Right renal cortex interstitium (tissue), 3 donors: ENCODE measurements at places on chromosomes 16 and 17. TPM values are rescaled to one million over a fixed set of nuclear protein-coding genes. Genes with fewer than 3 reads are reported as not detected.

The TRIM47 gene
- polyA plus RNA-seq = 5.8 TPM

GRCh38 chr17:62627904-62628633 lies 599 bp downstream of the MRC2 start:
- no peak for DNase-seq

DNA sequence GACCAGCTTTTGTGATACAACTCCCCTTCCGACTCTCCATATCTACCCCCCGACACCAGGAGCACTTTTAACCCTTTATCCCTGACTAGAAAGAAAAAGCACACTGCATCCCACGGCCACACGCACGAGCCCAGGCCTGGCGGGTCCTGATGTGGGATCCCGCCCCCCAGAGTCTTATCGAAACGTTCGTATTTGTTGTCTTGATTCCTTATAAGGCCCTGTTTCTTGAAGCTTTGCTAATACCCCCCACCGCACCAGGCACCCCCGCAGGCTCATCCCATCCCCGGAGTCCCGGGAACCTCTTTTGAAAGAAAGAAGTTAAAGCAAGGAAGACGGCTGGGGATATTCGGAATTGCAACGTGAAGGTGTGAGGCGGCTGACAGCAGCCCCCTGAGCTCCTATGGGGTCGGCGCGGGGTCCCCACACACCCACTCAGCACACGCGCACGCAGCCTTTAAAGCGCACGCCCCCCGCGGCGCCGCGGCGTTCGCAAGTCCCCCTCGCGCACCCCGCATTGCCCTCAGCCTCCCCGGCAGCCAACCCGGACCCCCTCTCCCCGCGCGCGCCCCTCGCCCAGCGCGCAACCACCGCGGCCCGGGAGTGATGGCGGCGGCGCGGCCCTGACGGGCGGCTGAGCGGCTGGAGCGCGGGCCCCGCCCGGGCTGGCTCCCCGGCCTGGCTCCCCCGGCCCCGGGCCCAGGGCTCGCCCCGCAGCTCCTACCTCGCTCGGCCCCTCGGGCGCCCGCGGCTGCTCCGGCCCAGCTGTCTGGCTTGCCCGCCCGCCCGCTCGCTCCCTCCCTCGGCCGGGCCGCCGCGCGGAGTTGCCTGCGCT lies 448 bp downstream of the STAT5B start:
- DNase-seq = no peak

GRCh38 chr16:49463529-49463928 lies 89.9 kb downstream of the C16orf78 start:
- no peak for DNase-seq

GRCh38 chr16:11650641-11651591 lies 17.3 kb upstream of the SNN start:
- no peak for DNase-seq

DNA sequence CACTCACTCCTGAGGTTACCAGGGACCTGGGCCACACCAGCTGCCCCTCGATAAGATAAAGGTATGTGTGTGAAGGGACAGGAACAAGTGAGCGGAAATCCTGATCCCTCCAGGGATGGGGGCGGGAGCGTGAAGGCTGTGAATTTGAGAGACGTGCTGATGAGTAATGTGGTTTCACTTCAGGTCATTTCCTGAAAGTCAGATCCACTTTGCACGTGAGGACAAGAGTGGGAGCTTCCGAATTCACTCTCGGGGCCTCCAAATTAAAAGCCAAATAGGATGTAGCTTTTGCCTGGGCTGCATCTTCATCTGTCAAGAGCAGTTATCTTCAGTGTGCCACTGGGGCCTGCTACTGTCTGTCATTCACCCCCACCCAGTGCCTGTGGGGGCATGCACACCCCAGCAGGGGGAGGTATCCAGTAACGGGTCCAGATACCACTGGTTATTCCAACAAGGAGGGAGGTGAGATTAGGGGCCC lies 87.4 kb upstream of the LHX1 start:
- DNase-seq = no peak

DNA sequence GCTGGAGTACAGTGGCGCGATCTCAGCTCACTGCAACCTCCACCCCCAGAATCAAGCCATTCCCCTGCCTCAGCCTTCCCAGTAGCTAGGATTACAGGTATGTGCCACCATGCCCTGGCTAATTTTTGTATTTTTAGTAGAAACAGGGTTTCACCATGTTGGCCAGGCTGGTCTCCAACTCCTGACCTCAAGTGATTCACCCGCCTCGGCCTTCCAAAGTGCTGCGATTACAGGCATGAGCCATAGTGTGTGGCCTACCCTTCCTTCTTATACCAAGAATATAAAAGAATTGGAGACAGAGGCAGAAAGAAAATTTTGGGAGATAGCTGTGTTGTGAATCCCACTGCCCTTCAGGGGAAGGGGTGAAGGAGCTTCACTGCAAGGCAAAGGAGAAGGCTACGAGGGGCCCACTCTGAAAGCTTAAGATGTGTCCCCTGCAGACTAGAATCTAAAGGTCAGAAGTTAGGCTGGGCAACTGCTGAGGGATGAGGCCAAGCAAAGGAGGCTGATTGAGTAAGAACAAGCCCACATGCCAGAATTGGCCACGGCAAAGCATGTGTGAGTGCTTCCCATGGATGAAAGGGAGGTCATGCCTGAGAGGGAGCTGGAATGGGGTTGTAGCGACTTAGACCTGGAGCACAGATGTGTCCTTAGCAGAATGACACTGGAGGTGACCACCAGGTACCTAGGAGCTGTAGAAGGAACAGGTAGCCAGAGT lies 8.4 kb upstream of the CRYBA1 start:
- no peak for DNase-seq

DNA sequence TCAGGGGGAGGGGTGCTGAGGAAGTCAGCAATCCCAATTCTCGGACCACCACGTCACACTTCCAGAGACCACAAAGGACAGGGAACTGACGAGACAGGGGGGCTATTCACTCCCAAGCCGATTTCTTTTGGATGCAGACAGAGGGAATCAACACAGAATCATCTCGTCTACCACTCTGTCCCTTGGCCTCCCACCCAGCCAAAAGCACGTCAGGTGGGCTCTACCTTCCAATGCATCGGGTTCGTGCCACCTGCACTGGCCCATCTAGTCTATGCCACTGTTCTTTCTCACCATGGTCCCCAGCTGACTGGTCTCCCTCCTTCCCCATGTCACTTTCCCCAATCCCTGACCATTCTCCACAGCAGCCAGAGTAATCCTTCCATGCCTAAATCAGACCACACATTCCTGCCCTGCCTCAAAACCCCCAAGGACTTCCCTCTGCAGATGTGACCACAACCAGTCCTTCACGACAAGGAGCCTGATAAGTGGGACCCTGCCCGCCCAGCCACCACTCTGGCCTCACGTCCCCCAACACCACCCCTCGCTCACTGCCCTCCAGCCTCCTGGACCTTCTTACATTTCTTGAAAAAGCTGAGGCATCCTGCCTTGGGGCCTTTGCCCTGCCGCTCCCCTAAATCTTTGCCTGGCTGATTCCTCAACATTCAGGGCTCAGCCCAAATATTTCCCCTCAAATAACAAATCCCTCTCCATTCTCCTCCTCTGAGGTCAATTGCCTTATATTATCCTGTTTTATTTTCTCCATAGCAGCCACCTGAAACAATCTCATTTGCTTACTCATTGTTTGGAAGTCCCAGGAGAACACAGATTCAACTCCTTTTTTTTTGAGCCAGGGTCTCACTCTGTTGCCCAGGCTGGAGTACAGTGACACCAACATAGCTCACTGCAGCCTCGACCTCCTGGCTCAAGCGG lies 70.4 kb downstream of the IL21R start:
- DNase-seq = no peak

DNA sequence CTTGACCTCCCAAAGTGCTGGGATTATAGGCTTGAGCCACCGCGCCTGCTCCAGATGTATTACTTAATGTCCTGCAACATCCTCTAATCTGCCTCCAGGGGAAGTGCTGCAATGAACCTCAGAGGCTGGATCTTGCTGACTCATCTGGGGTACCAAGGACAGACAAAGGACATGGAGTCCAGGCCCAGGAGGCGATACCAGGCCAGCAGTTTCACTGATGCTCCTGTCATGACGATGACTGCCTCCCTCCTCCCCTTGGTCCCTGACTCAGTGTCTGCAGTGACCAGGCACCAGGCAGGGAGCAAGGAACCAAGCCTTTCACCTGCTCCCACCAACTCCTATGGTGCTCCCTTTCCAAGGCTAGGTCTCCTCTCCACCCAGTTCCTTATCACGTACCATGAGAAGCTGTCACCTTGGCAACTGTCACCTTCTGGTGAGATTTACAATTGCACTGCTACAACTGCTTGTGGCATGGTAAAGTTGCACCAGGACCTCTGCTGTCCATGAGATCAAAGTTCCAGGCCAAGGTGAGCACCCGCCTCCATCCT lies 21.6 kb upstream of the PHOSPHO1 start:
- DNase-seq = no peak

The SERPINF2 gene
- 73.3 TPM for polyA plus RNA-seq

The FOXJ1 gene
- 15.0 TPM for polyA plus RNA-seq

The FAM83G gene
- 5.8 TPM for polyA plus RNA-seq

The FBXW10B gene
- 0.42 TPM for polyA plus RNA-seq

DNA sequence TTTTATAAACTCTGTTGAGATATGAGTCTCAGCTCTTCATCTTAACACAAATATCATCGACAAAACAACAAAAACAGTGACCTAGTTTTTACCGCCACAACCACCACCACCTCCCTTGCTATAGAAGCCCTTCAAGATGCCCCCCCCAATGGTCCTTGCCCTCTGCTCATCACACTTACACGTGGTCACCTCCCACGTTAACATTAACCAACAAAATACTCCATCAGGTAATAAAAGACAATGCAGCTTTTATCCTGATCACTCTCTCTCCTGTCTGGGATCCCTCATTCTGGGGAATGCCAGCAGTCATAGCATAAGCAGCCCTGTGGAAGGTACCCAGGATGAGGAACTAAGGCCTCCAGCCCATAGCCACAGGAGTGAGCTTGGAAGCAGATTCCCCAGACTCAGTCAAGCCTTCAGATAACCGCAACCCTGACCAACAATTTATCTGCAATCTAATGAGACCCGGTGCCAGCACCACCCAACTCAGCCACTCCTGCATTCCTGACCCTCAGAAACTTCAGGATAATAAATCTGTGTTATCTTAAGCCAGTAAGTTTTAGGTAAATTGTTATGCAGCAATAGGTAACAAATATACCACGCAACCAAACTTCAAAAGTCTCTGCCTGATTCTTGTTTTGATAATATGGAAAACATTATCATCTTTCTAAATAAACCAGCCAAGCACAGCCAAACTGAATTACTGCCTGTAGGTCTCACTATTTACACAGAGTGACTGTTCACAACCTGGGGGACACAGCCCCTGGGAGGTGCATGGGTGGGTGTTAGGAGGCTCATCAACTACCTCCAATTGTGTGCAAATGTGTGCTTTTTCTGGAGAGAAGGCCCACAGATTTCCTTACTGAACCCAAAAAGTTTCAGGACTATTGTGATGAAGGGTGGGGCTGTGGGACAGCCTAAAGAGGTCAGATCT lies 6.1 kb downstream of the PECAM1 start:
- DNase-seq = no peak

- no peak for DNase-seq
These were observed 38.0 kb downstream of the CUEDC1 start for GRCh38 chr17:57916925-57917858.

GRCh38 chr17:51362811-51363585 lies 102.7 kb downstream of the UTP18 start:
- DNase-seq = no peak

The ZNF205 gene
- 13.8 TPM for polyA plus RNA-seq

DNA sequence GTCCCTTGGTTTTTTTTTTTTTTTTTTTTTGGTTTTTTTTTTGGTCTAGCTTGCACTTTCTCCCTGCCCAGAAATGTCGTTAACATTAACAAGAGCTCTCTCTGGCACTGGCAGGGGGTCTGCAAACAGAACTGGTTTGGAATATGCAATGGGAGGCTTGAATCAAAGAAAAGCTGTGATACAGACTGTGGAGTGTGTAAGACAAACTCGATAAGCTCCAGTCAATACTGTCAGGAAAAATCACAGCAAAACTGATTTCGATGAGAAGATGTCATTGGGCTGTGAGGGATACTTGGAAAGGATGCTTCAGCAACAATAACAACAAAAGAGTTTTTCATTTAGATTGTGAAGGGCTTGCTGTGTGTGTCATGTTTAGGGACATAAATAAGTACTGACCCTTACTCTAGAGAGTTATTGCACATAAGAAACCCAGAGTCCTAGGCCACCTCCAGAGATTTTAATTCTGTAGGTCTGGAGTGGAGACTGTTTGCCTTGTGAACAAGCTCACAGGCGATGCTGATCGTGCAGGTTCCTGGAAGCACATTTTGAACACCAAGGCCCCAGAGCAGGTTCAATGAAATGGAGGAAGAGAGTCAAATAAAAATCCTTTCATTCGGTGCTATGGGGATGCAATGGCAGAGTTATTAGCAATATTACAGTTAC lies 470.7 kb upstream of the RBFOX1 start:
- DNase-seq = no peak

DNA sequence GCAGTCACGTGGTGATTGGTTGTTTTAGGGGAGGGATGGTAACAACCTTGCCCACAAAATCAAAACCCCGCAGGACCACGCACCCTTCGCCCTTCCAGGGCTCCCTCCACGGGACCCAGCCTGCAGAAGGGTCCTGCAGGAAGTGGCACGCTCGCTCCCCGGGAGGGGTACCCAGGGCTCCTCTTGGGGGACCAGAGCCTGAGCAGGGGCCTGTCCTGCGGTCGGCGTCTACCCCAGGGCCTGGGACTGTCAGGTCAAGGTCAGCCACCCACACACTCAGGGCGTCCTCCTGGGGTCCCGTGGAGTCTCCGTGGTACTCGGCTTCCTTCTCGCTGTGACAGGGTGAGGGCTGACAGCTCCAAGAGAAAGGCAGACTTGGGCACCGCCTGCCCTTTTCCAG lies 33.9 kb downstream of the ZNF469 start:
- no peak for DNase-seq

The KRTAP3-1 gene
- not detected for polyA plus RNA-seq

DNA sequence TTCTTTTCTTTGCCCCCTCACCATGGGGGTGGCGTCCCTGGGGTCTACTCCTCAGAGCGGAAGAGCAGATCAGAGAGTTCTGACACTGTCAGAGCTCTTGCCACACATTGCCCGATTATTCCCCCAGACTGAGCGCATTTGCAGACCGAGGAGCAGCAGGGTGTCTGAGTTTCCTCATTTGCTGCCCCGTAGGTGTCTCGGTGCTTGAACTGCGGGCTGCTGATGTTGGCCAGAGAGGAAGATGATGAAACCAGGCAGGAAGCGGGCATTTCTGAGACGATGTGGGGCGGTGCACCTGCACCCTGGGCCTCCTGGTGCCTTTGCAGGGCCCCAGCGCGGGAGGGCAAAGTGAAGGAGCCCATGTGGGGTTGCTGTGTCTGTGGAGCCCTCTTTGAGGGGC lies 55.2 kb downstream of the ARSG start:
- no peak for DNase-seq

The RTN4RL1 gene
- polyA plus RNA-seq = 1.8 TPM

The KIF2B gene
- not detected for polyA plus RNA-seq

GRCh38 chr17:1568950-1569810 lies 6.6 kb upstream of the PITPNA start:
- no peak for DNase-seq
